Panc1 (cell line): ENCODE measurements at places on chromosomes 5 and 9. TPM values are rescaled to one million over a fixed set of nuclear protein-coding genes. Genes with fewer than 3 reads are reported as not detected.

Gene SGCD
- not detected for total RNA-seq

Gene HNRNPH1
- 587 TPM for total RNA-seq

Gene PLEKHG4B
- 8.9 TPM for total RNA-seq

Gene SLC27A6
- total RNA-seq, result not detected

Gene C9orf50
- total RNA-seq, result not detected

Gene CARTPT
- not detected for total RNA-seq

Gene TAF1L
- not detected for total RNA-seq

Gene ENTPD8
- 3.9 TPM for total RNA-seq

Gene RNF183
- not detected for total RNA-seq

Gene SV2C
- not detected for total RNA-seq

Gene ZDHHC11
- total RNA-seq, result 3.0 TPM

Gene EQTN
- total RNA-seq, result not detected

DNA sequence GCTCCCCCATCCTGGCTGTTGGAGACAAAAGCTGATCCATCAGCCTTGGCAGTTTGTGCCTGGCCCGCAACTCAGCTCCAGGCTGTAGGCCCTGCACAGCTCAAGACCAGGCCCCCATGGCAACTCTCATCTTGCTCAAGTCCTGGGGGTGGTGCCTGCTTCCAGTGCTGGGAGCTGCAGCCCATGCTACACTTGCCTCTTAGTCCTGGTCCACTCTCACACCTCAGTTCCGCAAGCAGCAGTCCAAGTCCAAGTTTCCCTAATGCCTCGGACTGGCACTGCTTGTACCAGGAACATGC lies 14.2 kb downstream of the AHRR start:
- DNase-seq, result no peak
- no peak overlapping the region for H3K27ac ChIP-seq
- no peak overlapping the region for H3K4me3 ChIP-seq
- H3K36me3 ChIP-seq, result no peaks in the 10 kb centered on the region
- no peaks in the 10 kb centered on the region for H3K27me3 ChIP-seq

- no peak overlapping the region for H3K4me3 ChIP-seq
- no peaks in the 10 kb centered on the region for H3K36me3 ChIP-seq
- H3K4me1 ChIP-seq, result peaks cover 6% of the 10 kb centered on the region; the same call in 1 of the 2 replicates
- no peak for DNase-seq
- no peaks in the 10 kb centered on the region; the same call in 1 of the 2 replicates for H3K27me3 ChIP-seq
- no peak overlapping the region for H3K27ac ChIP-seq
Measured at GRCh38 chr5:57004800-57005199, 52.9 kb upstream of the MIER3 start.

GRCh38 chr5:59040024-59040803 lies 457.3 kb downstream of the RAB3C start:
- no peak overlapping the region for H3K27ac ChIP-seq
- DNase-seq, result no peak
- H3K4me3 ChIP-seq, result peak overlapping the region; percentile 56
- peaks cover 35% of the 10 kb centered on the region for H3K27me3 ChIP-seq
- no peaks in the 10 kb centered on the region; the same call in 1 of the 2 replicates for H3K4me1 ChIP-seq

DNA sequence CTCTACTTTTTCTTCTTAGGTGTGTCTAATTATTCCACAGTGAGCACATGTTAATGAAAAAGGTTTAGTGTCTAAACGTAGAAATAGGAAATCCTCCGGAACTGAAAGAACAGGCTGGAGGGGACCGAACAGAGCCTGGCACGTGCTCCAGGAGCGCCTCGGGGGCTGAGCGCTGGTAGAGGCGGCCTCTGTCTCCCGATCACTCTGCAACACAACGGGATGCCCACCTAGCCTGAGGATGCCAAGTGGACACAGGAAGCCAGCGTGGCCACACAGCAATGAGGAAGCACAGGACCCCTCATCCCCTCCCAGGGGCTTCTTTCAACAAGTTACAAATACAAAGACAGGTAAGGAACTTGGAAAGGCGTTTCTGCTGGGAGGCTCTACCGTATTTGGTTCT lies 19.4 kb downstream of the TRIM7 start:
- H3K36me3 ChIP-seq, result no peaks in the 10 kb centered on the region
- H3K27ac ChIP-seq, result peak overlapping the region; percentile 11; the same call in 1 of the 2 replicates
- H3K4me1 ChIP-seq, result peaks cover 12% of the 10 kb centered on the region

- no peak overlapping the region for H3K4me3 ChIP-seq
- H3K4me1 ChIP-seq, result no peaks in the 10 kb centered on the region; the same call in 1 of the 2 replicates
- no peaks in the 10 kb centered on the region for H3K27me3 ChIP-seq
- H3K36me3 ChIP-seq, result no peaks in the 10 kb centered on the region; the same call in 1 of the 2 replicates
- H3K27ac ChIP-seq, result no peak overlapping the region
Measured at GRCh38 chr9:91426123-91426745, 2.6 kb upstream of the NFIL3 start.

- H3K4me1 ChIP-seq, result no peaks in the 10 kb centered on the region; the same call in 1 of the 2 replicates
- H3K36me3 ChIP-seq, result peaks cover 12% of the 10 kb centered on the region; the same call in 1 of the 2 replicates
- H3K27ac ChIP-seq, result no peak overlapping the region
- no peaks in the 10 kb centered on the region for H3K27me3 ChIP-seq
- DNase-seq, result no peak
Measured at GRCh38 chr5:66015196-66015960, 89.0 kb downstream of the ERBIN start.

DNA sequence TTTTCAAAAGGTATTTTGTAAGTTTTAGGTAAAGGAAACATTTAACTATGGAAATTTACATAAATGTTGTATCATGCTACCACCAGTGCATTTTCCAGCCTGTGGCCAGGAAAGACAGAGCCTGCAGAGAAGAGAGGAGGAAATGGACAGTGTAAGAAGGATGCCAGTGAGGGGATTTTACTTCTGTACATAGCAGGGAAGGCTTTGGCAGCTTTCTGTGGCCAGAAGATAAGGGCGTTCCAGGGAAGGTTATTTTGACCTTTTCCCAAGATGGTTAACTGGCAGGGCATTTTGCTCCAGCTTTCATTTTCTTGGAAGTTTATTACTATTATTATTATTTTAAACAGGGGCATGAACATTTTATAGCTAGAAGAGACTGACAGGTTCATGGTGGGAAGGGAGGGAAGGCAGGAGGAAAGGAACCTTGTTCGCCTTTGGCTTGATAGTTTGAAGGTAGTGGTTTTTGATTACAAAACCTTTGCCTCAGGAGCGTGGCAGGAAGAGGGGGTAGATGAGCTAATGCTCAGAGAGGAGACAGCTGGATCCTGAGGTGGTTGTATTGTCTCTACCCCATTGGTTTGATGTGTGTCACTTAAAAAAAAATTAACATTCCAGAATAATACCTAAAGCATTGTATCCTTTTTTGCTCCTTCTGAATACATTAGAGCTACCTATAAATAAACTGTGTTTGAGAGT lies 4.1 kb downstream of the ISOC1 start:
- H3K4me3 ChIP-seq, result no peak overlapping the region
- no peak for DNase-seq
- H3K27ac ChIP-seq, result no peak overlapping the region

GRCh38 chr5:97133101-97133500 lies 9.3 kb downstream of the LIX1 start:
- H3K4me1 ChIP-seq, result no peaks in the 10 kb centered on the region
- no peak overlapping the region for H3K27ac ChIP-seq
- H3K4me3 ChIP-seq, result no peak overlapping the region
- peaks cover 8% of the 10 kb centered on the region for H3K27me3 ChIP-seq
- no peak for DNase-seq

- H3K36me3 ChIP-seq, result no peaks in the 10 kb centered on the region; the same call in 1 of the 2 replicates
- peak overlapping the region; percentile 46 for H3K27ac ChIP-seq
- H3K4me3 ChIP-seq, result no peak overlapping the region
- H3K4me1 ChIP-seq, result peaks cover 37% of the 10 kb centered on the region
- no peak for DNase-seq
Measured at GRCh38 chr5:53011233-53011632, 22.1 kb downstream of the ITGA2 start.

- H3K4me1 ChIP-seq, result peaks cover 15% of the 10 kb centered on the region; the same call in 1 of the 2 replicates
- no peaks in the 10 kb centered on the region for H3K27me3 ChIP-seq
- H3K4me3 ChIP-seq, result no peak overlapping the region
- no peaks in the 10 kb centered on the region for H3K36me3 ChIP-seq
- DNase-seq, result no peak
Measured at GRCh38 chr5:10505517-10506095, 58.3 kb upstream of the ANKRD33B start.

- DNase-seq, result no peak
- H3K4me3 ChIP-seq, result no peak overlapping the region
- H3K36me3 ChIP-seq, result peaks cover 2% of the 10 kb centered on the region; the same call in 1 of the 2 replicates
- peaks cover 10% of the 10 kb centered on the region for H3K27me3 ChIP-seq
- H3K27ac ChIP-seq, result no peak overlapping the region
Measured at GRCh38 chr5:41878643-41879478, 8.6 kb upstream of the OXCT1 start.

- no peak overlapping the region for H3K4me3 ChIP-seq
- DNase-seq, result no peak
- no peaks in the 10 kb centered on the region for H3K4me1 ChIP-seq
- no peak overlapping the region for H3K27ac ChIP-seq
- H3K36me3 ChIP-seq, result no peaks in the 10 kb centered on the region
Measured at GRCh38 chr5:34889394-34889793, 25.9 kb downstream of the RAD1 start.

DNA sequence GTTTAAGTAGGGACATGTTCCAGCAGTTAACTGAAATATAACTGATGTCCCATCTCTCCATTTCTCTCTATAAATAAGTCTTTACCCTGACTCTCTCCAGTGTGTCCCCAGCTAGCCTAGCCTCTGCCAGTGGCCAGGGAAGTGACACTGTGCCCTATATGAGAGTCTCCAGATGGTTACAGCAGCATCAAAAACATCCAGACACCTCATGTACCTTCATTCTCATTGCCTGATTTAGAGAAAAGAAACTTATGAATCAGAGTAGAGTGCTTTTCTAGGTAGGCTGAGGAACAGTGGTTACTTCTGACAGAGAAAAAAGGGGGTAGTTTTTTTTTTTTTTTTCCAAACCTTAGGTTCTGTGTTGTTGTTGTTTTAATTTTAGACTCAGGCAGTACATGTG lies 148.5 kb downstream of the GNAQ start:
- no peak for DNase-seq
- no peak overlapping the region for H3K27ac ChIP-seq
- H3K4me1 ChIP-seq, result no peaks in the 10 kb centered on the region
- no peaks in the 10 kb centered on the region for H3K27me3 ChIP-seq
- H3K36me3 ChIP-seq, result no peaks in the 10 kb centered on the region

GRCh38 chr5:90434116-90434714 lies 24.7 kb upstream of the CETN3 start:
- no peaks in the 10 kb centered on the region for H3K4me1 ChIP-seq
- no peak for DNase-seq
- H3K4me3 ChIP-seq, result no peak overlapping the region
- no peaks in the 10 kb centered on the region for H3K36me3 ChIP-seq
- H3K27me3 ChIP-seq, result peaks cover 8% of the 10 kb centered on the region

DNA sequence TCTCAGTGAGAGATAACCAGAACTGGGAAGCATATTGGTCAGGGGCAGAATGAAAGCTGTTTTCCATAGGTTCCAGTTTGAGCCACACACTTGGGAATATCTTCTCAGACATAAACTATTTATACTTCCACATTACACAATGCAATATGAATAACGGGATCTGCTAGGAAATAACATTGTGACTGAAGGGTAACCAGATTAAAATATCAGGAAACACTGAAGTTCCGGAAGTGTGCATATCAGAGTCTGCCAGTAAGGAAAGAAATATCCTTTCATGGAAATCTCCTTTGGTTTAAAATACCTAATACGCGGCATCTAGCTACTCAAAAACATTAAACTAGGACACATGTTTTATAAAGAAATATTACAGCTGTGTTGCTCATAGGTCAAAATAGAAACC lies 56.3 kb downstream of the ST8SIA4 start:
- no peaks in the 10 kb centered on the region for H3K27me3 ChIP-seq
- no peaks in the 10 kb centered on the region for H3K36me3 ChIP-seq
- H3K4me1 ChIP-seq, result no peaks in the 10 kb centered on the region
- H3K27ac ChIP-seq, result no peak overlapping the region

GRCh38 chr9:20624201-20625002 lies 2.1 kb upstream of the MLLT3 start:
- peak overlapping the region; percentile 54 for H3K4me3 ChIP-seq
- H3K36me3 ChIP-seq, result peaks cover 3% of the 10 kb centered on the region; the same call in 1 of the 2 replicates
- H3K4me1 ChIP-seq, result no peaks in the 10 kb centered on the region
- no peaks in the 10 kb centered on the region; the same call in 1 of the 2 replicates for H3K27me3 ChIP-seq
- no peak overlapping the region for H3K27ac ChIP-seq

DNA sequence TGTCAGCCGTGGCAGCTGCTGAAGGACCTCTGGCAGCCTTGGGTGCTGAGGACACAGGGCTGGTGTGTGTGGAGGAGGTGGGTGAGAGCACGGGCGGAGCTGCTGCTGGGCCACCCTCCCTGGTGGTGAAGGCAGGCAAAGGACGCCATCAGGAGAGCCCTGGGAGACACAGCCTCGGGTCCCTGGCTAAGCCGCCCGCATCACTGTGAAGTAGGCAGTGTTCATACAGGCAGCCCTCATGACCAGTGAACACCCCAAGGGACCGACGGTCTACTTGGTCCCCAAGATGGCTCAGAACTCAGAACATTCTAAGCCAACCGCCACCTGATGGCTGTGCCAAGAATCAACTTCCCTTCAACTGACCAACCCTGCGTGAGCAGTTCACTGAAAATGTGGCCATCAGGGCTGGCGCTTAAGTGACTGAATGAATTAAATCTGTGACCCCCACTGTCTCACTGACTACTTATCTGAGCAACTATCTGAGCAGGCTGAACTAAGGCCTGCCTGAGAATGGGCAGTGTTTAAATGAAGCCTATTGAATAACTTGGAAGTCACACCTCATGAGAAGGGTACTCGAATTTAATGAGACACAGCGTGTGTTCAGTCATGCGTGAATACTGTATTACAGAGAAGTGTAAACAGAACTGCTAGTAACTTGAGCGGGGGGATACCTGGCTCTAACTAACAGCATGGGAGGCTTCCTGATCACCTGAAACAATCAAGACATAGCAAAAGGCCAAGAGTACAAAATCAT lies 54.7 kb upstream of the SIMC1 start:
- DNase-seq, result no peak
- no peak overlapping the region for H3K27ac ChIP-seq
- H3K4me1 ChIP-seq, result peaks cover 2% of the 10 kb centered on the region; the same call in 1 of the 2 replicates
- no peak overlapping the region for H3K4me3 ChIP-seq

GRCh38 chr5:50476549-50476948 lies 35.5 kb upstream of the EMB start:
- H3K4me3 ChIP-seq, result no peak overlapping the region
- no peak for DNase-seq

DNA sequence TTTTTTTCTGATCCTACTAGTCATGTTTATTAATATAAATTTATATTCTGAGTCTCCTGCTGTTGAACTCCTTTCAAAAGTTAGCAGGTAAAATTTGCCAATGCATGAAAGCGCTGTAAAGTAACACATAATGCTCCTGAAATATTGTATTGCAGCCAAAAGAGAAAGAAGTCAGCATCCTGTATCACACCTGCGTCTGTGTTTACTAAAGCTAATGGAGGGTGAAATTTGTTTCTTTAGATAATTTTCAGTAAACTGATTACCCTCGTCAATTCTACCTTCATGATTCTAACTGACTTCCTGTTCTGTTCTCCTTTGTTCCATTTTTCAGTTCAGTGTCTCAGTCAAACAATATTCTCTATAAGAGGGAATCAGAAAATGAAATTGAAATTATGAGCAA lies 415.4 kb downstream of the CDH9 start:
- no peak overlapping the region for H3K4me3 ChIP-seq
- no peak for DNase-seq
- no peaks in the 10 kb centered on the region for H3K27me3 ChIP-seq

GRCh38 chr5:133904641-133905040 lies 63.8 kb downstream of the C5orf15 start:
- no peaks in the 10 kb centered on the region for H3K4me1 ChIP-seq
- H3K27me3 ChIP-seq, result no peaks in the 10 kb centered on the region
- H3K4me3 ChIP-seq, result no peak overlapping the region
- DNase-seq, result no peak

GRCh38 chr5:109935833-109936490 lies 246.2 kb downstream of the MAN2A1 start:
- no peak for DNase-seq
- no peaks in the 10 kb centered on the region for H3K36me3 ChIP-seq
- no peaks in the 10 kb centered on the region for H3K4me1 ChIP-seq
- no peaks in the 10 kb centered on the region for H3K27me3 ChIP-seq
